ENCODE measurements at places on chromosomes 5 and 9.

GRCh38 chr5:151042453-151043093, 22.2 kb downstream of the GPX3 start:
- peak; percentile 34 for DNase-seq

GRCh38 chr9:89304834-89305188, 6.2 kb upstream of the CKS2 start:
- DNase-seq: no peak

- no peak for DNase-seq
These were observed 130.3 kb downstream of the SEMA5A start for GRCh38 chr5:9415566-9415965.

- peak; percentile 14 for DNase-seq
These were observed 2.2 kb upstream of the GNPDA1 start for GRCh38 chr5:142014911-142015584.

- no peak for DNase-seq
These were observed 10.9 kb downstream of the SEC16A start for GRCh38 chr9:136471802-136472487.

GRCh38 chr5:166980666-166981065, 1310.8 kb upstream of the WWC1 start:
- no peak for DNase-seq

DNA sequence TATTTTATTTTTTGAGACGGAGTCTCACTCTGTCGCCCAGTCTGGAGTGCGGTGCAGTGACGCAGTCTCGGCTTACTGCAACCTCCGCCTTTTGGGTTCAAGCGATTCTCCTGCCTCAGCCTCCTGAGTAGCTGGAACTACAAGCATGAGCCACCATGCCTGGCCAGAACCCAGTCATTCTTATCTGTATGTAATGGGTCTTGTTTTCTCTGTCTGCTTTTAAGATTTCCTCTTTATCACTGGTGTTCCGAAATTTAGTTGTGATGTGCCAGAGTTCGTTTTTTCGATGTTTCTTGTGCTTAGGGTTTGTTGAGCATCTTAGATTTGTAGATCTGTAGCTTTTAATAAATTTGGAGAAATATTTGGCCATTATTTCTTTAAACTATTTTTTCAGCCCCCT, 19.2 kb downstream of the SLC25A25 start:
- no peak for DNase-seq

DNA sequence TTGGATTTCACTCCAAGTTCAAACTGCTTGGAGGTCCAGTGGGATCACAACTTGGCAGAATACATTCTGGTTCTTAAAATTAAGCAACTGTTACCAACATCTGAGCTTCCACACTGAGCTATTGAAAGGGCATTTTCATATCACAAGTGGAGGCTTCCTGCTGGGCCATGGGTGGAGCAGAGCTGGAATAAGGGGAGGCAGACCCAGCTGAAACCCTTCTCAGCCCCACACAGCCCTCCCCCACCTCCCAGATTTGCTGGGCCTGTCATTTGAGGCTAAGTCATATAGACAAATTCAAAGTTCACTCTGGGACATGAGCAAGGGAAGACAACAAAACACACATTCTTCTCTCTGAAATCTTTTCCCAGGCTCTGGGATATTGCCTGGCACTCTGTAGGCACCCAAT, 79.9 kb downstream of the ACTL7B start:
- no peak for DNase-seq

DNA sequence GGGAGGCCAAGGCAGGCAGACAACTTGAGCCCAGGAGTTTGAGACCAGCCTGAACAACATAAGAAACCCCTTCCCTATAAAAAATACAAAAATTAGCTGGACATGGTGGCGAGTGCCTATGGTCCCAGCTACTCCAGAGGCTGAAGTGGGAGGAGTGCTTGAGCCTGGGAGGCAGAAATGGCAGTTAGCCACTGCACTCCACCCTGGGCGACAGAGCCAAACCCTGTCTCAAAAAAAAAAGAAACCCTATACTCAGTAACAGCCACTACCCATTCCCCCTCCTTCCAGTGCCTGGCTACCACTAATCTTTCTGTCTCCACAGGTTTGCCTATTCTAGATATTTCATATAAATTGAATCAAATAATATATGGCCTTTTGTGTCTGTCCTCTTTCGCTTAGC, 14.3 kb upstream of the SIL1 start:
- DNase-seq: no peak

GRCh38 chr5:143181173-143181572, 222.3 kb downstream of the NR3C1 start:
- no peak for DNase-seq

DNA sequence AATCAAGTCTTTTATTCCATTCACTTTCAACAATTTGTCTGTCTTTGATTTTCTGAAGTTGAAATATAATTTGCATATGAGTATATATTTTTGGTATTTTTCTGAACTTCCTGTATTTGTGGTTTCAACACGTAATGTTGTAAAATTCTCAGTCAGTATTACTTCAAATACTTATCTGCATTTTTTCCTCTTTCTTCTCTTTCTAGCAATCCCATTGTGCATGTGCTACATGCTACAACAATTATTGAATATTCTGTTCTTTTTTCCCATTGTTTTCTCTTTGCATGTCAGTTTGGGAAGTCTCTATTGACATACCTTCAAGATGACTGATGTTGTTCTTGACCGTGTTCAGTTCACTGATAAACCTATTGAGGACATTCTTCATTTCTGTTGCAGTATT, 5.6 kb upstream of the ANKRD18A start:
- DNase-seq: no peak

DNA sequence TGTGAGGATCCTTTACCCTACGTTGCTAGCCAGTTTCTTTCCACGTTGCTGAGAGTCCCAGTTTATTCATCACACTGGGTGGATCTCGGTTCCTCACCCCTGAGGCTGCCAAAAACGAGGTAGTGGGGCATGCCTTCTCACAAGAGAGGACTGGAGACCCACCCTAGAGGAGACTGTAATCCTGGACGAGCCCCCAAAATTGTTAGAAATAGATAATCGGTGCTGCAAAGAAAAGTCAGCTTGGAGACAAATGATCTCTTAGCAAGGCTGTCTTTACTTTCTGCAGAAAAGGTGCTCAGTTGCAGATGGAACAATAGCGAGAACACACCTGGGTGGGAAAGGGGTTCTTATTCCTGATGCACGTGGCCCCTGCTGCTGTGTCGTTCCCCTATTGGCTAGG, 101.8 kb downstream of the TMEM167A start:
- no peak for DNase-seq

GRCh38 chr9:134812343-134812673, 68.3 kb upstream of the FCN2 start:
- peak; percentile 44 for DNase-seq

- no peak for DNase-seq
These were observed 186.9 kb downstream of the AUH start for GRCh38 chr9:91174772-91175171.

DNA sequence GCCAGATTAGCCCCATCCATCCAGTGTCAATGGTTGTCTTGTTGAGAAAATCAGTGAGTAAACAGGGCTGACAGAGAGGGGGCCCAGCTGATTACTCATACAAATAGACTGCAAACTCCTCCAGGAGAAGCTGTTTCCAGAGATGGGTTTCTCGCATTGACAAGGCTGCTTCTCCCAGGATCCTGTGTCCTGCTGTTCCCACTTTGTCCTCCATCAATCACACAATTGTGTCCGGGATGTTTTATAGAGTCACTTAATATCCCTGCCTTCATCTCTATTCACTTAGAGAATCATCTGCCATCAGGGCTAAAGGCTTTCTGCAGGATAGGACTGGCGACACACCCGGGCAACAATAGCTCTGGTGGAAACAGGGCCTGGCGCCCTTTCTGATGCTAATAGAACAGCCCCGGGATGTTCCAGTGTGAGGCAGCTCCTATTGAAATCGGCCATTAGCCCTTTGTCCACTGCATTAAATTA, 71.7 kb upstream of the TBCA start:
- no peak for DNase-seq

- no peak for DNase-seq
These were observed 43.0 kb downstream of the SEMA5A start for GRCh38 chr5:9502864-9503263.

- no peak for DNase-seq
These were observed 338.2 kb upstream of the TLE4 start for GRCh38 chr9:79233542-79233941.

DNA sequence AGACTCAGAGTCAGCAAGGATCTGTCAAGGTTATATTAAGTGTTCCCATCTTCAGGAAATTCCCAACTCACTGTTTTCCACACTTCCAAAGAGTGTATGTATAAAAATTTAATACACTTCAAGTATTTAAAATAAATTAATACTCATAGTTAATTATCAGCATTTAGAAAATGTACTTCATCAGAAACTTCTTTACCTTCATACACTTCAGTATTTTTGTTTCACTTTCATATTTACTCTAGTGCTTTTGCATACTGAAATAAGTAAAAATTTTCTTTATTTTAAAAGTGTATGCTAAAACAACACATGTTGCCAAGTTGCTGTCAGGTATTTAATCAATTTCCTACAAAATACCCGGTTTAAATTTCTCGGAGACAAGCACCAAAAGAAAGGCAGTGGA, 16.5 kb downstream of the RICTOR start:
- no peak for DNase-seq

DNA sequence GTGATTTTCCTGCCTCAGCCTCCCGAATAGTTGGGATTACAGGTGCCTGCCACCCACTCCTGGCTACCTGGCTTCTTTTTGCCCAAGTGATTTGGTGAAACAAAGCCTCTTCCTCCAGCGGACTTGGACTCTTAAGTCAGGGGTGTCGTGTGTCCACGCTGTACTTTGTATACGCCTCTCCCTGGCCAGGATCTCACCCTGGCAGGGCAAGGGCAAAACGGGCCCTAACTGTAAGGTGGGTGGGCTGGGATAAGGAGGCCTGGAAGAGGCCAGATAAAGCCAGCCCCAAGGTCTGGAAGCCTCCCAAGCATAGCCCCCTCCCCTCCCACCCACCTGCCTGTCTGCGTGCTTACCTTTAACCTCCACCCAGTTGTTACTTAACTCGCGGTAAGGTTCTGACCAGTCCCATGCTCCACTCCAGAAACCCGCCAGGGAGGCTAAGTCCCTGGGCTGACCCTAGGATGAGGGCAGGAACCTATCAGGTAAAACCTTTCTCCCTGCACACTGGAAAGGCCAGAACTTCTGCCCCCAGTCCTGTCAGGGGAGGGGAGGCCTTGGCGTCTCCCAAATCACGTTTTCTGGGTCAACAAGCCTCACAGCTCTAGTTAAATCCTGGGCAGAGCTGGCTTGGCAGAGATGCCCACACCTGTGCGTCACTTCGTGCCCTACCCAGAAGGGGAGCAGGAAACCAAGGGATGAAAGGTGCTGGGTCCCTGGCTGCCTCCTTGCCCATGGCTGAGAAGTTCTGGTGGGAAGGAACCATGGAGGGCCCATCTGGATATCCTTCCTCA, 8.4 kb downstream of the CDK9 start:
- no peak for DNase-seq

DNA sequence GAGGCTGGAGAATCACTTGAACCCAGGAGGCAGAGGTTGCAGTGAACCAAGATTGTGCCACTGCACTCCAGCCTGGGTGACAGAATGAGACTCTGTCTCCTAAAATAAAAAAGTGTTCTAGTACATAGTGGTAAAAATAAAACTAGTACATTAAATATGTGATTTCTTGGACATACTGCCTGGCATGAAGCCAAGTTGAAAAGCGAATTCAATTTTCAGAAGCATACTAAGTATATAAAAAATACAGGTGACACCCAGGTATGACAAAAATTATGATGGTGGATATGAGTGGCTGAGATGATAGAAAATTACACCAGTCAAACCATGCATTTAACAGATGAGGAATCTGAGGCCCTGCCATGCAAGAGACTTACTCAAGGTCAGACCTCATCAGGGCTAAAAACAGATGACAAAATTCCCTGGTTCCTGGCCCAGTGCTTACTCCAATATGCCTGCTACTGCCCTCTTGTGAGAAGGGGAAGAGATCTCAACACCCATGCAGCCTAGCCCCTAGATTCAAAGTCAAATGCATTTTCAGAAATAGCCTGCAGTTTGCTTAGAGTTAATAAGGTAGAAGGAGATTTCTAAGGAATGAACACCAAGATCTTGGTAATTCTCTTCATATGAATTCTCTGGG, 46.6 kb upstream of the GNPDA1 start:
- no peak for DNase-seq

GRCh38 chr5:84028093-84028492, 307.4 kb upstream of the HAPLN1 start:
- DNase-seq: no peak

DNA sequence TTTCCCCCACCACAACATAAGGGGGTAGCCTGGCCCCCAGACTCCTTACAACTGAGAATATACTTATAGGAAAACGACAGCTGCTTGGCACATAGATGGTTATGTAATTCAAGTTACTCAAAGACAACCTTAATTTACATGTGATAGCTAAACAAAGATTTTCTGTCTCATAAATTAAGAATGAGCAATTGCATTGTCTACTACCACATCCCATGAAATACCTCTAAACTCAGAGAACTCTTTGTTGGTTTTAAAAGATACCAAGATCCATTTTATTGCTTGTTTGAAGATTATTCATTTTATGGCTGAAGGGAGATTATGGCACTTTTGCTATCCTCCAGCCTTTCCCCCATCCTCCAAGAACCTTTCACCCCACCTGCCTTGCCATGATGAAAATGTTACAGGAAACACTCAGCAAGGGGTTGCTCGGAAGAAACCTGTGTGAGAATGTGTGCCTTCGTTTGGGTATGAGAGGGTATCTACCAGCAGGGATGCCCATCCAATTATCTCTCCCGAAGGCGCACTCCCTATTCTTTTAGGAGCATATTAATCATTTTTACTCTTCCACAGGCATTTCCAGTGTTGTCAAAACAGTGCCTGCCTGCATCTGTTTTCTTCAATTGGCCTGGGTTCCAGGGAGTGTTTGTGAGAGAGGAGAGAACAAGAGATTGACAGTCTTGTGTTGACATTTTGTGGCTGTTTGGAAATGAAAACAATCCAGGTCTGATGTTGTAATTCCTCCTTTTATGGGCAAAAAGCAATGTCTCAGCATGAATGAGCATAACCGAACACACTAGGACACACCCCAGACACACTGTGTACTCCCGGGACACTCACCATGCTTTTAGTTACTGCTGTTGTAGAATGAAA, 208.0 kb upstream of the ANKRD55 start:
- DNase-seq: no peak

- no peak for DNase-seq
These were observed 223.3 kb downstream of the EBF1 start for GRCh38 chr5:158876263-158876942.

- DNase-seq: peak; percentile 76
These were observed 79.8 kb upstream of the SPATA31D4 start for GRCh38 chr9:81848472-81848871.

DNA sequence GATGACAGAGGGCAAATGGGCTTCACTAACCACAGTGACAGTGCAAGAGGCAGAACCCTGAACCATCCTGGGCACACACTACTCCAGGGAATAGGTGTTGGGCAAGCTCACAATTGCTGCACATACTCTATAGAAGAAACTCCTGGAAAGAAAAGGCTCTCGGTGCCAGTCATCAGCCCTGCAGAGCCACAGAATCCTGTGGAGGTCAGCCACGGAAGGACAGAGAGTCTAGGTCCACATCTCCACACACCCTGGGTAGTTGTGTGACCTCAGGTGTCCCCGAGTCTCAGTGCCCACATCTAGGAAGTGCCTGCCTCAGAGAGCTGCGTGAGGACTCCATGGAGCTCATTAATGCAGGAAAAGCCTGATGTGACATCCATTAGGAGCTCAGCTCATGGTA, 16.0 kb upstream of the ANGPTL2 start:
- DNase-seq: no peak

Measured in kidney (tissue), 22 donors.